ENCODE measurements at places on chromosomes 16 and 17.

- DNase-seq = no peak
These were observed 39.5 kb downstream of the CYB5B start for GRCh38 chr16:69463876-69464275.

- DNase-seq = no peak
These were observed 3.4 kb downstream of the MNT start for GRCh38 chr17:2397247-2398171.

GRCh38 chr16:83967838-83968305, at the start of gene NECAB2:
Gene NECAB2 (plus strand): TSS chr16:83968244. CDS start chr16:83968649, 405 bp downstream.
- DNase-seq = no peak

- no peak for DNase-seq
These were observed 148.4 kb downstream of the RPTOR start for GRCh38 chr17:80692931-80693467.

DNA sequence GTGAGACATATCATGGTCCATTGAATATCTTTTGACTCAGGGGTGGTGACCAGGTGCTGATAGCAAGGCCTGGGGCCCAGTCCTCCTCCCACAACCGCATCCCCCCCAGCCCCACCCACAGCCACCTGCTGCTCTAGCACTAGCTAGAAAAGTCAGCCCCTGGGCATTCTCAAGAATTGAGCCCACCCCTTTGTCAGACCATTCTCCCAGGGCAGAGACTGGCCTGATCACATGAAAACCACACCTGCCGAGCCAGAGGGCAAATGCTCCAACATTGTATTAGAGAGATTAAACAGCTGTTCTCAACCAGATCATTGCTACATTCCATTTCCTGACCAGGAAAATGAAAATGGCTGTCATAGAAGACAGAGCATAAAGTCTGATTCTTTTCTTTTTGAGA, 62.4 kb downstream of the RAB11FIP4 start:
- no peak for DNase-seq

DNA sequence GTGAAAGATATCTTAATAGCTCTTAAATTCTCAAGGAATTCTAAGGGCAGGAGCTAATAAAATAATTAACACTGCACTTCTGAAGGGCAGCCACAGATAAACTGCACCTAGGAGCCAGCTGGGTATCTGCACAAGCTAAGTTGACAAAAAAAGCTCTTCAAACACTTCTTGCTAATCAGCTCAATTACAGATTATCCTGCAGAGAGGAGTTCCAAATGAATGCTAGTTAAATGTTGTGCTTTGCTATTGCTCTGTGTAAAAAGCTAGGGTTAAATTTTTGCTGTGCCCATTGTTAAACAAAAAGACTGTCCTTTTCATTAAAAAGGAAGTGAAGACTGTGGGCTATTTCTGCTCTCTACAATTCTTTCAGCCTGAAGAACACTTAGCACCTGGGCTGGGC, 158.5 kb upstream of the SHISA6 start:
- DNase-seq = no peak

DNA sequence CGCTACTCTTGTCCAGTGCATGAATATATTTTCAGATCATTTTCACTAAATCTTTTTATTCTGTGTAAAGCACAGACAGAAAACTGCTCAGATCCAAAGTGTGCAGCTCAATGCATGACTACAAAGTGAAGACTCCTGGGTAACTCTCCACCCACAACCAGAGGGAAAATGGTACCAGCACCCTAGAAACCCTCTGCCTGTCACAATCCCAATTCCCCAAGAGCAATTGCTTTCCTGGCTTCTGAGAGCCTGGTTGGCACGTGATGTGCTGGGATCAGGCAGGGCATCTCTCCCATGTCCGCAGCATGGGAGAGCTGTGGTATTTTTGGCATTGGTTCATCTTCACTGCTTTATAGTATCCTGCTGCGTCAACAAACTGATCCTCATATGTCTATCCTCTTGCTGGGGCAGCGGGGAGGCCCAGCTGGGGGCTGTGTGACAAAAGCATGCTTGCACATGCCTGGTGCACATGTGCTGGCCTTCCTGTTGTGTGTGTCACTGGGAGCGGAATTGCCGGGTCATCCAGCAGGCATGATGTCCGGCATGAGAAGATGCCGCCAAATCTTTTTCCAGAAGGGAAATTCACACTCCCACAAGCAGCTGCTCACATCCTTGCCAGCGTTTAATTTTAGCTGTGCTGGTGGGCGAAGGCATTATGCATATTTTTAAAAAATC, 278.9 kb upstream of the FOXF1 start:
- DNase-seq = no peak

GRCh38 chr17:1625581-1625980, 3.1 kb downstream of the SLC43A2 start:
- no peak for DNase-seq

DNA sequence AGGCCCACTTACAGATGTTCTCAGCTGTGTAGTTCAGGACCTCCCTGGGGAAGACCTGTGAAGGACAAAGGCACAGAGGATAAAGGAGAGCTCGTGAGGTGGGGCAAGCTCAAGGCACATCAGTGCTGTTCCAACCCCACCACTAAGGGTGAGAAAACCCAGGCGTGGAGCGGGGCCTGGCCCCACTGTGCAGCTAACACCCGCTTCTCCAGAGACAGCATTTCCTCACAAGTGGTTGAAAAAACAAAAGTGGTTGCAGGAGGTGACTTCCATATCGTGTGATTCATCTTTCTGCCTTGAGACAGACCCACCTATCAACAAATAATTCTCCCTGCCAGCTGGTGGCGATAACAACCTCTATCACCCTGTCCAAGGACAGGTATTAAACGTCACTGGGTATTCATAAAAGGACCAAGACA, 30.0 kb downstream of the SNN start:
- peak; percentile 32 for DNase-seq

All from CD4-positive, alpha-beta T cell (primary cell).